ENCODE measurements at places on chromosomes 11 and 22.

GRCh38 chr11:33185756-33186155, 24.5 kb upstream of the CSTF3 start:
- DNase-seq, result no peak

GRCh38 chr11:64121663-64122410, 44.1 kb downstream of the MACROD1 start:
- DNase-seq, result no peak

DNA sequence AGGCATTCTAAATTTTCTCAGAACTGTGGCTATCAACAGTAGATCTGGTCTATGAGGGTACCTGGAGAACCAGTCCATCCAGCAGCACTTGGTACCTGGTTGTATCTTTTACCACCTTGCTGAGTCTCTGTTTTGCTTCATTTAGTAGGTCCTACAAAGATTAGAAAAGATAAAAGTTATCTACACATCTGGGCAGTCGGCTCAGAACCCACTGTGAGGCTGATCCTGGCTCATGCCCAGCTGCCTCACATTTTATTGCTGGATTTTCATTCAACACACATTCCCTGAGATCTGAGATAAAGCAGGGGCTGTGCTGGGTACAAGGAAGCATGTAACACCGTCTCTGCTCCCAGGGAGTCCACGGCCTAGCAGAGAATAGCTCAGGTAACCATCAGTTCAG, 27.5 kb downstream of the ATP6V1E1 start:
- DNase-seq, result no peak

DNA sequence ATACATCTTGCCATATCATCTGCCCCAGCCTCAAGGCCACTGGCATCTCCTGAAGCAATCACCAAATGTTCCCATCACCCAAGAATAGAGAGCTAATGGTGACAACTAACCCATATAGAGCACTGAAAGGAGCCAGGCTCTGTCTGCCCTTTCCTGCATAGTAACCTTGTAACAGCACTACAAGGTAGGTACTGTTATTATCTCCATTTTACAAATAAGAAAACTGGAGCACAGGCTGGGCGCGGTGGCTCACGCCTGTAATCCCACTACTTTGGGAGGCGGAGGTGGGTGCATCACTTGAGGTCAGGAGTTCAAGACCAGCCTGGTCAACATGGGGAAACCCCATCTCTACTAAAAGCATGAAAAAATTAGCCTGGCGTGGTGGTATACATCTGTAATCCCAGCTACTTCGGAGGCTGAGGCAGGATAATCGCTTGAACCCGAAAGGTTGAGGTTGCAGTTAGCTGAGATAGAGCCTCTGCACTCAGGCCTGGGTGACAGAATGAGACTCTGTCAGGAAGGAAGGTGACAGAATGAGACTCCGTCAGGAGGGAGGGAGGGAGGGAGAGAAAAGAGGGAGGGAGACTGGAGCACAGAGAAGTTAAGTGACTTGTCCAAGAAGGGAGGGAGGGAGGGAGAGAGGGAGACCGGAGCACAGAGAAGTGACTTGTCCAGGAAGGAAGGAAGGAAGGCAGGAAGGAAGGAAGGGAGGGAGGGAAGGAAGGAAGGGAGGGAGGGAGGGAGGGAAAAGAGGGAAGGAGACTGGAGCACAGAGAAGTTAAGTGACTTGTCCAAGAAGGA, 2.2 kb downstream of the SLC35F2 start:
- DNase-seq, result no peak

DNA sequence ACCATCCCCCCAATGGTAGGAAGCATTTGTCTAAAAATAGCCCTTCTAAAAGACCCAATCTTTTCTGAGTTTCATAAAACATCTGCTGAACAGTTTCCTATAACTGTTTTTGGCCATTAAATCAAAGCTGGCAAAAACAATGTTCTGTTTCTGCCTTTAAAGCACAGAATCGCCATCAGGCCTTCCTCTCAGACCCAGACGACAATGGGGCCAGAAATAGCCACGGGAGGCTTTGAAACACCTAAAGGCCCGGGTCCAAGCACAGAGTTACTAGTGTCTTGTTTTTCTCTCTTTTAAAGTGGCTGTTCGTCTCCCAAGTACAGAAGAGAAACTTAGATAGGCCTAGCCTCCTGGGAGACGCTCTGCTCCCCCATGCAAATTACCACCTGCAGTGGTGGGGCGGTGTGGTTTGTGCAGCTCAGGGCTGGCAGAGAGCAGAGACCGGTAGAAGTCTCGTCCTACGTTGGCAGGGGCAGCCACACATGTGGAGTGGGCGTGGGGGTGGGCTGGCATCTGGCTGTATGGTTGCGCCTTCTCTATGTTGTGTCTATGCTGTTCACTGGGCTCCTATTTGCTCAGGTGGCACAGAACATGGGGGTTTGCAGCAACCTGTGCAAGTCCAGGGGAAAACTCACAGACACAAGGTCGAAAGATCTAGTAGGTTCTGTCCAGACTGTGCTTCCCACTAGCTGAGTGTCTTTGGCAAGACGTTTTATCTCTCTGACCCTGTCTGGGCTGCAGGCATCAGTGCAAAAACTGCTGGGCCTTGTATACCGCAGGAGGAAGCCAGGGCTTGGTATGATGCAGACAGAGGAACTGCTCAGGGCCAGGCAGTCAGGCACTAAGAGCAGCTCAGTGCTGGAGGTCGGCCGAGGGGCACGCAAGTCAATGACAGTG, 23.6 kb upstream of the ETS1 start:
- DNase-seq, result no peak

DNA sequence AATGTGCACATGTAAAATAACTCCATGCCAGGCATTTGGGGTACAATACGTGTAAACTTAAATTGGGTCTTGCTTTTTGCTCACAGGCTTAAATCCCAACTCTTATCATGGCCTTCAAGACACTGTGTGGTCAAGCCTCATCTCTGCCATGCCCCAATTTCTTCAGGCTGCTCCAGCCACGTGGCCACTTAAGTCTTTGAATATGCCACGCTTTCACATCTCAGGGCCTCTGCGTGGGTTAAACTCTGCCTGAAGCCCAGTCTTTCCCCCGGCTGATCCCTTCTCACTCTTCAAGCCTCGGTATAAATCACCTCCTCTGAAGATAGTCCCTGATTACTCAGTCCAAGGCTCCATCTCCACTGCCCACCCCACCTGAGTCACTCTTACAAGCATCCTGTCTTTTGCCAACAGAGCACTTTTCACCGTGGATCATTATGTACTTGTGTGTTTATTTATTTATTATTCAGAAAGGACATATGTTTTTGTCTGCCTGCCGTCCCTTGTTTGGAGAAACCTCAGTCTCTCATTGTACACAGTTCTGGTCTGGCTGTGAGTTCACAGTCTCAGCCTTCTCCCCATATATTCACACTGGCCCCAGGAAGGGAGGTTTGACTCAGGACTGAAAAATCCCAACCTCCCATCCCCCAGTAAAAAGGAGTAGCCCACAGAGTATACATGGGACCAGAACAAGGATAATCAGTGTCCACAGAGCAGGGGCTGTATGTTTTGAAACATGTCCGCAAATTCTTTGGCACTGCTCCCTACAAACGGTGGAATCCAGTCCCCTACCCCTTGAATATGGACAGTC, 344.7 kb downstream of the MN1 start:
- DNase-seq, result no peak

GRCh38 chr11:110797453-110797852, 85.2 kb upstream of the ARHGAP20 start:
- DNase-seq, result no peak

DNA sequence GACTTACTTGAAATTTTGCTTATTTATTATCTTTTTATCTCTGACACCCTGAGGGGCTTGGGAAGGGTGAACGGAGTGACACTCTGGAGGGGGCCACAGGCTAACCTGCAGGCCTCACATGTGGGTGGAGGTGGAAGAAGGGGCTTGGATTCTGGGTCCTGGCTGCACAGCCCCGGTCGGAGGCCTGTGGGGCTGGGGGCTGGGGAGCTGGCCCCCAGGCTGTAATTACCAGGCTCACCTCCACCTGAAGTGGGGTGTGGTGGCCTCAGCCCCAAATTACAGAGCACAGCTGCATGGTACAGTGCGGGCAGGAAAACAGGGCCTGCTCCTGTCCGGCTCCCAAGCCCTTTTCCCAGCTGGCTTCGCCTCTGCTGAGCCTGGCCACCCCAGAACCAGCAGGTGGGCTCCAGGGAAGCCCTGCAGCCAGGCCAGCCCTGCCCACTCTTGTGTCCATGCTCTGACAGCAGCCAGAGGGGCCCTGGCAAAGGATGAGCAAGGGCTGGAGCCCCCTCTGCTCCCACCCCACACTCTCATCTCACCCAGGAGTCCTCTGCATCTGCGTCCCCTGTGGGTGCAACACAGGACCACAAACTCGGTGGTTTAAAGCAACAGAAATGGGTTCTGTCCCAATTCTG, 48.0 kb downstream of the IGF2 start:
- DNase-seq, result peak; percentile 58

- DNase-seq, result no peak
These were observed 118.9 kb downstream of the MRTFA start for GRCh38 chr22:40517631-40518030.

- no peak for DNase-seq
These were observed 311.8 kb downstream of the SBF2 start for GRCh38 chr11:9982127-9982795.

GRCh38 chr11:5966958-5967357, 1.3 kb downstream of the OR56A5 start:
- no peak for DNase-seq

- DNase-seq, result no peak
These were observed 49.0 kb downstream of the MUC15 start for GRCh38 chr11:26522912-26523610.

DNA sequence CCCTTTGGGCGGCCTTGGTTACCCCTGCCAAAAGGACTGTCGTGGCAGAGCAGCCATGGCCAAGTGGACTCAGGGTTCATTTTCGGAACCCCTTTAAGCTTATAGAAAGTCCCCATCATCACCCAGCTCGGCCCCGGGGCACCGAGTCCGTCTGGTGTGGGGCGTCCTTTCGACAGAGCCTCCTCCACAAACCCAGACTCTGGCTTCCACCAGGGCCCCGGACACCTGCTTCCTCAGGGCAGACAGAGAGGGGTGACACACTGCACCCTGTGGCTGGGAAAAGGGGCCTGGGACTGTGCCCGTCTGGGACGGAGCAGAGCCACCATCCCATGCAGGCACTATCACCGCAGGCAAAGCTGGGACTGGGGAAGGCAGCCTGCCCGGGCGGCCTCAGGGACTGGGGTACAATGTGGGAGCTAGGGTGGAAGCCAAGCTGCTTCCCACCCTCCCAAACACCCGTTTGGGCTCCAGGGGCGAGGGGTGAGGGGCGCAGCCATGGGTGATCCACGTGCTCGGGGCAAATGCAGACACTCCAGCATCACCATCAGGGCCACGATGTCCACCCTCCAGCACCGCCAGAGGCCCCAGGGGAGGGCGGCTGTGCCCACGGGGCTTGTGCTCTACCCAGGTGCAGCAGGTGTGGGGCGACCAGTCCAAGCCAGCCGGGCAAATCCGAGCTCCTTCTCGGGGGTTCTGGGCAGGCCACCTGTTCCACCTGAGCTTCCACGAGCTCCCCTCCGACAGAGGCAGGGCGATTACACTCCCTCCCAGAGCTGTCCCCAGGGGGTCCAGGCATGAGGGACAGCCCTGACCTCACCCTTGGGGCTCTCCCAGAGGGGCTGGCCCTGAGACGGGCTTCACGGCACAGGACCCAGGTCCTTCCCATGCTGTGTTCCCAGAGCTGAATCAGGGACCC, 11.7 kb upstream of the MRPL23 start:
- peak; percentile 72 for DNase-seq

DNA sequence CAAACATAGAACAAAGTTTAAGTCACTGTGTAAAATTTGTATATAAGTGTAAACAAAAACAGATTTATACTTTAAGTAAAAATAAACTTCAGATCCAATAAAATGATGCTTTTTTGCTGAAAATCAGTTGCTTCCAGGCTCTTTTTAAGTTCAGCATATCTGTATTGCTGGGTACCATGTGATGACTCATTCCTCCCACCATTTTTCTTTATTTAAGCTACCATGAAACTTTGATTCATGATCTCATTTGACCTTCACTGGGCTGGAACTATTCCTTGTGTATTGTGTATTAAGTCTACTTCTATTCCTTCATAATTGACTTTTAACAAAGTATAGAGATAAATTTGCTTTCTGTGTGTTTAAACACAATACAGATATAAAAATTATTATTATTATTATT, 46.3 kb upstream of the RRM1 start:
- no peak for DNase-seq

DNA sequence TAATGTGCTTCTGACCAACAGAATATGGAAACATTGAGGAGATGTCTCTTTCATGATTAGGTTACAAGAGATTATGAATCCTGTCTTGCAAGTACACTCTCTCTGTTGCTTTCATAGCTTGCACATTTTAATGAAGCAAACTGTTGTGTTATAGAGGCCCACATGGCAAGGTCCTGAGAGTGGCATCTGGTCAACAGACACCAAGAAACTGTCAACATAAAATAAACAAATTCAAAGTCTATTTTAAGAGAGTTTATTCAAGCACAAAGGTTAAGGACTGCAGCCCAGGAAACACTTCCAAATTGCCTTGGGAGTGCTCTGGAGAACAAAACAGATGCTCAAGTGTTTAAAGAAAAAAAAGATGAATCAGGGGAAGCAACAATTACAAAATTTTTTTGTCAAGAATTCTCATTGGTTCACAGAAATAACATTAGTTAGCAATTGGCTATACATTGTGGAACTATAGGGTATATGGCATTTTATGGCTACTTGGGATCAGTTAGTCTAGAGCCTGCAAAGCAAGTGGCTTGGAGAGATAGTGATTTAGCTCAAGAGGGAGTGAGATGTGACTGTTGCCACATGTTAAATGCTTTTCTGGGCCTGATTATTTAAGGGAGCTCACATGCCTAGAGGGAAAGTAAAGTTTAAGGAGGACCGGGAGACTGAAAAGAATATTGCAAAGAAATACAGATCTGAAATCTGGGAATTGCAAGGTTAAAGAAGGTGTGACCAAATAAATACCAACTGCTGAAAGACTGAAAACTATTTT, 54.6 kb downstream of the CTSC start:
- no peak for DNase-seq

GRCh38 chr22:19580291-19580890, 56.2 kb upstream of the CLDN5 start:
- no peak for DNase-seq

GRCh38 chr11:64083398-64084080, 47.8 kb downstream of the FLRT1 start:
- no peak for DNase-seq

DNA sequence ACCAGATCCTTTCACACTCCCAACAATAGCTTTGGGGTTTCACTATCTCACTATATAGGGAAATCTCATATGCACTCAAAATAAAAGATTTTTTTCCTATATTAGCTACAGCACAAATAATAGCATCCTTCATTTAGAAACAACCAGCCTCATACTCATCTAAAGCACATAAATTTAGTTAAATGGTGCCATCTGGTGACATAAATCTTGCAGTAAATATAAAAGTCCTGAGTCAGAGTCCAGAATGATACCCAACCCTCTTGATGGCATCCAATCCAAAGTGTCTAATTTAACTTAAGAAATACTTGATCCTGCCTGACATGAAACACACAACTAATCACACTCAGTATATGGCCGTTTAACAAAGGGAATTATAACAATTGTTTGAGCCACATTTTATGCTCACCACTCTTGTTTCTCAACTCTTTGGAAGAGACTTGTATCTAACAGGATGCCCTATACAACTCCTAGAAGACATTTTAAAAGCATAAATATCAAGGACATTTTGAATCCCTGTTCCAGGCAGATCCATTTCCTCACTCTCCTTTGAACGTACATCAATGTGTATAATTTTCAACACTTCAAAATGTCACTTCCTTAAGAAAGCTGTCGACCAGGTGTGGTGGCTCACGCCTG, 36.2 kb downstream of the DLG2 start:
- DNase-seq, result no peak

GRCh38 chr11:16791191-16791961, 52.9 kb downstream of the C11orf58 start:
- no peak for DNase-seq

Measured in cardiac septum (tissue), 1 donor.